ENCODE measurements at places on chromosomes 12 and 14.

DNA sequence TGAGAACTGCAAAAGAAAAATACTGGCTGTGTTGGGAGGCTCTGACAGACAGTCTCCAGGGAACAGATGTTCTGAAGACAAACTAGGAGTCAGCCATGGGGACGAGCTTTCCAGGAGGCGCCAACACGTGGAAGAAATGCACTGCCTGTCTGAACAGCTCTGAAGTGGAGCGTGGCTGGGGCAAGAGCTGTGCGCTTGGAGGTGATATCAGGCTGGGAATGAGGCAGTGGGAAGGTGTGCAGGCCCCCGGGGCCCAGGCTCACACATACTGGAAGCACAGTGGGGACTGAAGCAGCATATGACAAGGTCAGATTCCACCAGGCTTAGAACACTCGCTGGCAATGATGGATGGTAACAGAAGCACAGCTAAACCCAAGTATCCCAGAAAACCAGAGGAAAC is 17.5 kb downstream of the APPL2 start:
- DNase-seq = no peak

GRCh38 chr12:91194500-91194899 is 11.9 kb upstream of the DCN start:
- DNase-seq = no peak

GRCh38 chr14:94767321-94767878 is 2.5 kb downstream of the GSC start:
- no peak for DNase-seq

GRCh38 chr12:69921831-69922230 is 96.8 kb downstream of the MYRFL start:
- DNase-seq = no peak

DNA sequence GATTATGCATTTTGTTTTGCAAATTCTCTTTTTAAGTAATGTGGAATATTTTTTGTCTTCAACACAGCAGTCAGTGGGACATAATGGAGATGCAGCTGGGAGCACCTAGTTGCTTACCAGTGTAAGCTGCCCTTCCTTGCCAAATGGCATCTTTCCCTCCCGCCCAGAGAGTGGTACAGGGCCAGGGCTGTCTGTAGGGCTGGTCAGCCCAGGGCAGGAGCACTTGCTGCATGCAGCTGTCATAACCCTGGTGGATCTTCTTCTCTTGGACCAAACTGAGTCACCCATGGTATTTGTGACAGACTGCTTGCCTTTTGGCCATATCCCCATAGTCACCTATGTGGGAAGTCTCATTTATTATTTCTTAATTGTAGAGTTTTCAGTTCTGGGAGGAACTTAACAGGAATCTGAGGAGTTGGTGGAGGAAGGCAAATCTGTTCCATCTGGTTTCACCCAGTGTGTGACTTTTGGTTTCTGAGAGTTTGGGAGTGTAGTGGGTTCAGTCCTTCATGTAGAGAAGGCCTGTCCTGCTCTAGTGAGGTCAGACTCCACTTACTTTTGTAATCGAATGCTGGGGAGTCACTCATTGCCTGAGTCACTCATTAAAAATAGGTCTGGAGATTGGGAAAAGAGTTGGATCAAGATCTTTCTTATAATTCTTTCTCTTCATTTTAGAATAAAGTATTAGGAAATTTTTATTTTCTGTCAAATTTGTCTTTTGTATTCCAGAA is 62.0 kb upstream of the ASPG start:
- no peak for DNase-seq

- DNase-seq = no peak
Observed at GRCh38 chr12:92408072-92408900, 262.6 kb upstream of the BTG1 start.

GRCh38 chr12:94089891-94090290 is 58.5 kb upstream of the PLXNC1 start:
- DNase-seq = no peak

DNA sequence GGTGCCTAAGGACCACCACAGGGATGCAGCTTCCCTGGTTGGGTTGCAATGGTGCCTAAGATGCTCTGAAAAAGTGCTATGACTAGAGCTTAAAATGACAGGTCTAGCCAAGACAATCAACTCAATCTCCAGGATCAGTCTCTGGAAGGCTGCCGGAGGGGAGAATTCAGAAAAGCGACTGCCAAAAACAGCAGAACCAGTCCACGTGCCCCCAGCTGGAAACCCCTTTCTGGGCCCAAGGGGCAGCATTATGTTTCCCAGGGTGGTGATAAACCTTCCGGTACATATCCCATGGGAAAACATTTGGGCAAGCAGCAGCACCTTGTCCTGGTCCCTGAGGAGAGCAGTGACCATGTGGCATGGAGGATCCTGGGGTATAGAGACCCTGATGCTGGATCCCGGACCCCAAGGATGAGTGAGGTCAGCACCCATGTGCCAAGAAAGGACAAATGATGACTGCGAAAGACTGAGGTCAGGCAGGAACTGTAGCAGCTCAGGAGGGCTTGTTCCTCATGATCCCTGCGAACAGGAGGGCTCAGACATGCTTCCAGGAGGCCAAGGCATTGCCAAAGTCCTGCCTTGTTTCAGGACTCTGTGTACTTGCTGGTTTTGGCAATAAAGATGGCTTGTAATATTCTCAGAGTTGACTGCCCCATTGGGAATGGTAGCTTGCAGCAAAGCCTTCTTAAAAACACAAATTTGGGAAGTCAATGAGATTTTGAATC is 49.9 kb upstream of the LTBP2 start:
- DNase-seq = no peak

GRCh38 chr14:94710731-94711130 is 59.2 kb downstream of the GSC start:
- no peak for DNase-seq

DNA sequence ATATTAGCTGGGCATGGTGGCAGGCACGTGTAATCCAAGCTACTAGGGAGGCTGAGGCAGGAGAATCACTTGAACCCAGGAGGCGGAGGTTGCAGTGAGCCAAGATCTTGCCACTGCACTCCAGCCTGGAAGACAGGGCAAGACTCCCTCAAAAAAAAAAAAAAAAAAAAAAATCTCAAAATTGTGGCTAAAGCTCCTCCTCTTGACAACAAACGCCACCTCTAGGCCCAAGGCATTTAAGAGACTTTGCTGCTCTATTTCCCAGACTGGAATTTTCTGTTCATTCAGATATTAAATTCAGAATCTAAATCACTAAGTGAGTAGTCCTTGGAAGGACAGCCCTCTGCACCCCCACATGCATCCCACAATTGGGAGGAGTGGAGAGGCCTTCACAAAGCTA is 1.4 kb downstream of the ZFYVE1 start:
- no peak for DNase-seq

DNA sequence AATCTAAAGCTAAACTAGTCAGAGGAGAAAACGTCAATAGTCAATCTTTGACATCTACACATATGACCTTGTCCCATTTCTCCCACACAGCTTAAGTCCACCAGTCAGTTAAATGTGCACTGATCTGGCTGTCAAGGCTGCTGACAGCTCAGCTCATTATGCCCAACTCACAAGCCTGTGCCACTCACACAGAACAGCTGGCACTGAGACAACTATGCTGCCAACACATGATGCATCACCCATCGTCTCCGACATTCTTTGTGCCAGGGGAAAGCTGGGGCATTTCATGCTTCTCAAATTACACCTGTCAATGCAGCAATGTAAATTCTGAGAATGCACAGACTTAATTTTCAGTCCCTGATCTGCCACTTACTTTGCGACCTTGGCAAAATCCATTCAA is 25.3 kb downstream of the GNS start:
- no peak for DNase-seq

DNA sequence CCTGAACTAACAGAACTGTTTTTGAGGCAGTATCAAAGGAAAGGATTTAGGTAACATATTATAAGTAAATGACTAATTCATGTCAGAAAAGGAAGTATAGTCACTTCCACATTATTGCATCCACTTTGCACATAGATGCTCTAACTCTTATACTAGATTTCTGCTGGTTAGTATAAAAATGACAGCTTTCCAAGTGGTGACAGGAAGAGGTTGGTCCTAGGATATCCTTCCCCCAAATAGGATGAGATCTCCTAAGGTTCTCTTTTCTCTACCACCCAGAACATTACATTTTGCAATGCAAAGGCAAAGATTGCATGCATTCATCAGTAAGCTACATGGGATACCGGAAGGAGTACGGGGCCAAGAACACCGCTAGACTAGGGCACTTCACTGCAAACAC is 15.2 kb downstream of the DAD1 start:
- no peak for DNase-seq

- DNase-seq = no peak
Observed at GRCh38 chr14:25050269-25051150, 563 bp upstream of the STXBP6 start.

DNA sequence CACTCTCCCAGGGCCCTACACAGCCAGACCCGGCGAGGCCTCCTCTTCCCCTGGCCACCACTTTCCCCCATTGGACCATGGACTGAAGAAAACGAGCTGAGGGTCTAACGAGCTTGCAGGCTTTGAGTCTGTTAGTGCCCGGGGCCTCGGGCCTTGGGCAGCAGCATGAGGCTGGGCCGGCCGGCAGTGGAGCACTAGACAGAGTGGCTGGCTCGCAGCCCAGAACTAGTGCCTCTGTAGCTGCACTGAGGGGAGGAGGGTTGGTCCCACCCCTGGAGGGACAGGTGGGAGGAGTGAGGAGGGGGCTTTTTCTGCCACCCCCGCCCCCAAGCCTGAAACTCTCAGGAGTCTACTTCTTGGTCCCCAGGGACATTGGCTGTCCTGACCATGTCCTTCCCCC is 38.7 kb downstream of the SLC6A12 start:
- DNase-seq = no peak

DNA sequence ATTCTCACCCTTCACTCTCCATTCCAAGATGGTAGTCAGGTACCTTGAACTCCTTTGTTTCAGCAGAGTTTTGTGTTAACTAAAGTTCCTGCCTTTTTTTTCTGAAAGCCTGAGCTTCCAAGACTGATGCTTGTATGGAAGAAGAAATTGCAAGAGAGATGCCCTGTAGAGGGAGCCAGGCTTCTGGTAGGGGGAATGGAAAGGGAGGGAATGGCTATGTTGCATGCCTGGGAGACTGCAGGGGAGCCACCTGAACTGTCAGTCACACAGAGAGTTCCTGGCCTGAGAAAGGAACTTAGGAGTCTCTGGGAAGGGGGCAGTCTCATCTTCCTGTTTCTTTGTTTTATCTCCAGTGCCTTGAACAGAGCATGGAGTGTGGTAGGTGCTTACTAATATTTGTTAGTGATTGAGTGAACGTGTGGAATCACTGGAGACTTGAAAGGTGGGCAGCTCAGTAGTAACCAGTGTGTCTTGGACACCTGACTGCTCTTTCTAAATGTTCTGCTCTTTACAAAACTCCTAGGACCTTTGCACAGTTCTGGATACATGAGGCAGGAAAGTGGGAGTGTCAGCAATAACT is 132.2 kb downstream of the ANO4 start:
- DNase-seq = no peak

DNA sequence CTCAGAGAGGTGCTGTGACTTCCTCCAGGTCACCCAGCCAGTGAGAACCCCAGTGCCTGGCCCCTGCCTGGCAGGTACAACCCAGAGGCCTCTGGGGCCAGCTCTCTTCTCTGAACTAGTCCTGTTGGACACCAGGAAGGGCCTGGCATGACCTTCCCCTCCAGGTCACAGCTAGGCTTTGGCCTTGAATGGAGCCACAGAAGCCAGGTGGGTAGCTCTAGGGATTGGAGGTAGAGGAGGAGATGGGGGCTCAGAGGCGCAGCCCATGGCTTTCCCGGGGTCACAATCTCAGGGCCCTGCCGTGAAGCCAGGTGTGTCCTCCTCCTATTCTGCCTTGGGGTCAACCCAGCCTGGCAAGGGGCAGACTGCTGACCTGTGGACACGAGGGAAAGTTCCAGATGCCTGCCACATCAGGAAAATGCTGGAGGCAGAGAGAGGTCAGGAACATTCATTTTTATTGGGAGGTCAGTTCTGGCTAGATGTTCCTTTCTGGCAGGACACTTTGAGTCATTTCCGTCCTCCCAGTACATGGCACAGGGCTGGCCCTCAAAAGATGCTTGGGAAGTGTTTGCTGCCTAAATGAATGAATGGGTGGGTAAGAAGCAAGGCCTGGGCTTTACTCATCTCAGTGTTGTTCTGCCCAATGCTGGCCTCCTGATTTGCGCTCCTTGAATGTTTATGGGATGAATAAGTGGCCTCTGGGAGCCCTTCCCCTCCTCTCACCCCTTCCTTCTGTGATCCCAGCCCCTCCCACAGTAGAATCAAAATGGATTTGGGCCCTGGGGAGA is 25.4 kb downstream of the FAM222A start:
- DNase-seq = no peak

GRCh38 chr12:67853204-67853603 is 136.0 kb upstream of the IFNG-AS1 start:
- DNase-seq = no peak

Measured in stimulated activated CD8-positive, alpha-beta memory T cell treated with anti-CD3 and anti-CD28 coated beads, Interleukin-4, amount 100 ng/mL, for 24 hours (primary cell).